ENCODE measurements at places on chromosomes 4 and X. TPM values are rescaled to one million over a fixed set of nuclear protein-coding genes. Genes with fewer than 3 reads are reported as not detected.

- no peak for DNase-seq
Measured at GRCh38 chrX:13005661-13006473, 31.0 kb downstream of the TMSB4X start.

GRCh38 chr4:157165935-157166610 is 54.5 kb upstream of the GRIA2 start:
- DNase-seq, result no peak

- DNase-seq, result peak; percentile 44
Measured at GRCh38 chr4:75180790-75181776, 248.2 kb downstream of the PARM1 start.

STK32B gene
- not detected for total RNA-seq

SASH3 gene
- not detected for total RNA-seq

Measured in Calu3 (cell line).